GM06990 (cell line): ENCODE measurements at places on chromosomes 7 and 10.

DNA sequence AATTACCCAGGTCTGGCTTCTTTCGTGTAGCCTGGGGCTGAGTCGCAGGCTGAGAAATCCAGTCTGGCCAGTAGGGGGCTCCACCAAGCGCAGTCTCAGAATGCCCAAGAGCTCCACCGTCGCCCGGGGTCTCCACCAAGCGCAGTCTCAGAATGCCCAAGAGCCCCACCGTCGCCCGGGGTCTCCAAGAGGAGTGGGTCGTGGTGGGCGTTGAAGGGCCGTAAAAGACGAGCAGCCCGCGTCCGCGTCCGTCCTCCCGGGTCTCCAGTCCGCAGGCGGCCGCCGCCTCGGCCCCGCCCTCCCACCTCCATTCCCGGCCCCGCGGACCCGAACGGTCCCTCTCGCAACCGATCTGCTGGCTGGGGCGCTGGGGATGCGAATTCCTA, 892 bp upstream of the ZYX start:
- peak; percentile 83 for DNase-seq

GRCh38 chr7:117495308-117495707, 15.5 kb downstream of the CFTR start:
- no peak for DNase-seq

- no peak for DNase-seq
These were observed 170.2 kb upstream of the BET1 start for GRCh38 chr7:94174375-94174774.

- DNase-seq, result no peak
These were observed 19.0 kb upstream of the CFAP46 start for GRCh38 chr10:132961420-132961786.

- DNase-seq, result no peak
These were observed 46.7 kb upstream of the ANTXRL start for GRCh38 chr10:46239993-46240683.

DNA sequence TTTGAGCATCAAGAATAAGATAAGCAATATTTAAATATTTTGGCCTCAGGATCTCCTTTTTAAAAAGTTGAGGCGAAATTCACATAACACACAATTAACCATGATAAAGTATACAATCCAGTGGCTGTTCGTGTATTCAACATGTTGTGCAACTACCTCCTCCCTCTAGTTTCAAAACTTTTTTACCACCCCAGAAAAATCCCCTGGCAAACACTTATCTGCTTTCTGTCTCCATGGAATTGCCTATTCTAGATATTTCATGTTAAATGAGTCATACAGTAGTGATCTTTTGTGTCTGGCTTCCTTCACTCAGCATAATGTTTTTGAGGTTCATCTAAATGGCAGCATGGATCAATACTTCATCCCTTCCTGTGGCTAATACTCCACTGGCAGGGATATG, 31.8 kb upstream of the IL15RA start:
- no peak for DNase-seq

DNA sequence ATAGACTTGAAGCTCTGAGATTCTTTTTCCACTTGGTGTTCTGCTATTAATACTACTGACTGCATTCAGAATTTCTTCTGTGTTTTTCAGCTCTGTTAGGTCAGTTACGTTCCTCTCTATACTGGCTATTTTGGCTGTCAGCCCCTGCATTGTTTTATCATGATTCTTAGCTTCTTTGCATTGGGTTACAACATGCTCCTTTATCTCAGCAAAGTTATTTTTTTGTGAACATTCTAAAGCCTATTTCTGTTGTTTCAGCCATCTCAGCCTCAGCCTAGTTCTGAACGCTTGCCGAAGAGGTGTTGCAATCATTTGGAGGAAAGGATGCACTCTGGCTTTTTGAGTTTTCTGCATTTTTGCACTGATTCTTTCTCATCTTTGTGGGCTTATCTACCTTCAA, 201.5 kb upstream of the GNAI1 start:
- DNase-seq, result no peak

DNA sequence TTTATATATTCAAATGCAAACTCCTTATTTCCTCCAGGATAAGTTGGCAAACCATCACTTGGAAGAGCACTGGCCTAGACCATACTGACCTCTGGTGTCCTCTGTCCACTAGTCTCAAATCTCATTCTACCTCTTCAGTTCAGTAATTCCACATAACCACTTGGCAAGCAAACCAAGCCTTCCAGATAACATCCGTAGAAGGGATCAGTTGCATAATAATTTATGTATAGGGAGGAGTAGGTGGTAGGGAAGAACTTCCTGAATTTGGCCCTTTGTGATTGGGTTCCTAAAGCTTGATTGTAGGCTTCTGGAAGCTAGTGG, 55.0 kb downstream of the WAC start:
- DNase-seq, result no peak

GRCh38 chr10:1331560-1331959, 275.4 kb downstream of the WDR37 start:
- DNase-seq, result no peak

GRCh38 chr7:20650782-20651181, 35.3 kb downstream of the ABCB5 start:
- no peak for DNase-seq

GRCh38 chr7:20214921-20215669, 2.1 kb downstream of the MACC1 start:
- DNase-seq, result no peak

DNA sequence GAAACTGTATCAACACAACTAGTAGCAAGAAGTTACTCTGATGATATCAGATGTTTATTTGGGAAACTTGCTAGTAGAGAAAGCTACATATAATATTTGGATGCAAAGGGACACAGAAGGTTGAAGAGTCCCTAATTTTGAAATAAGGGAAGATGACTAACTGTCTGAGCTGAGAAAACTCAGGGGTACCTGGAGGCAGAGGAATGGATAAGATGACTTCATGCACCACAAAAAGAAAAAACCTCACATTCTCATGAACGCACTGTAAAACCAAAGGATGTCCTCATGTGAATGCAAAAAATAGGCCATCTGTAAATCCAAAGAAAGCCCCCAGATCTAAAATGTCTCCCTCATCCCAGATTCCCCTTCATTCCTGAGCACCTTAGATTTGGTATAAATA, 29.3 kb downstream of the PRSS2 start:
- no peak for DNase-seq

DNA sequence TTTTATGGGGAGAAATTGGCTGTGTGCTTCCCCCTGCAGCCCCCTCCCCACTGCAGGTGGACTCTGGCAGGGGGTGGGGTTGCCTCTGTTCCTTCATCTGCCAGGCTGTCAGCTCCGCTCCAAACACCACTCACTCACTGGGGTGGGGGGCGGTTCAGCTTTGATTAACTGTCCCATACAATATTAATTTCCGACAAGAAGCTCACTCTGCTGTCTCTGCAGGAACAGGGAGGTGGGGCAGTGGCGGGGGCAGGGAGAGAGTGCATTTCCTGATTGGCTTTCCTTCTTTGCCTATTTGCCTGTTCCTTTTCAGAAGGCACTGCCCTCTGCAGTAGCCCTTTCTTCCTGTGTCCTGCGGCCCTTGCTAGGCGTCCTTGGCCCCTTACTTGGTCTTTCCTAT, 500.8 kb downstream of the PLXNA4 start:
- DNase-seq, result no peak

- DNase-seq, result no peak
These were observed 14.0 kb upstream of the RAMP3 start for GRCh38 chr7:45143616-45144015.

DNA sequence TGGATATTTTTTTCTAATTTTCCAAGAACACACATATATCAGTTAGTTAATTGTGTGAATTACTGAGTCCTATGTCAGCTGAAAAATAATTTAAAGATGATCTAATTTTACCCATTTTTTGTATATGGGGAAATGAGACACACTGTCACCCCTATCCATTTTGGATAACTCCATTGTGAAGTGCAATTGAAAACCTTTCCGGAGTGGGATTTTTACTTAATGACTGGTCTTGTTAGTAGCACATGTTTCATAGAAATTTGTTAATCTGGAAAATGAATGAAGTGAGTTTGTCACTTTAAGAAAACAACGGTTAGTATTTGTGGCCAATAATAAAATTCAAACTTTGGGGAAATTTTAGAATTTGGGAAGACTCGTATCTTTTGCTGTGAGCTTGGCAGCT, 2.0 kb downstream of the GARS1 start:
- DNase-seq, result no peak

DNA sequence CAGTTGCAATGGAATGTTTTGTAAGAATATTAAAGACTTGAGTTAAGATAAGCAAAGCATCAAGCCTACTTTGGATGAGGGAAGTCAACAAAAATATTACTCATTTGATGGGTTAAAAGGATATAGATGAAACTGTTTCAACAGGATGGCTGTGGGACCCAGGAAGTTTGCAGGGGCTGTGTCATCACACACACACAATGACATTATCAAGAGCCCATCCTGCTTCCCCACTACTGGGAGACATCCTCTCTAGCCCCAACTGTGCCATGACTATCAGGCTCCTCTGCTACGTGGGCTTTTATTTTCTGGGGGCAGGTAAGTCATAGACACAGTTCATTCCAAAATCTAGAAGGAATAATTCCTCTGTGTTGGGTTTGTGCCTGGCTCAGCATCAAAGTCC, 78.8 kb upstream of the PRSS1 start:
- DNase-seq, result no peak

DNA sequence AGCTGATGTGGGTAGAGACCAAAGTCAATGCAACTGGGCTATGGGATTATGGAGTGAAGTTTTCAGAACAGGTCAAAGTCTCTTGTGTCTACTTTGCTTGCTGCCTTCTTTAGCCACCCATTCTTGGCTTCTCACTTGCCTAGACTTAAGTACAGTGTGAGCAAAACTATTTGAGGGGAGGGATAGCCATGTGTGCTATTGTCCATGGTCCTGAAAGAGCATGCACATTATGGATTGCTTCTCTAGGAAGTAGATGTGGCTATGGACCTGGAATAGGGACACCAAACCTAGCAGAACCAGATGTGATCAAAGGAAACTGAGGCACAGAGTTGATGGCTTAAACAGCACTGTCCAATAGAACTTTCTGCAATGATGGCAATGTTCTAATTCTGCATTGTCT, 81.9 kb upstream of the ZNF800 start:
- DNase-seq, result no peak

GRCh38 chr10:83915801-83916200, 223.5 kb upstream of the GHITM start:
- no peak for DNase-seq

DNA sequence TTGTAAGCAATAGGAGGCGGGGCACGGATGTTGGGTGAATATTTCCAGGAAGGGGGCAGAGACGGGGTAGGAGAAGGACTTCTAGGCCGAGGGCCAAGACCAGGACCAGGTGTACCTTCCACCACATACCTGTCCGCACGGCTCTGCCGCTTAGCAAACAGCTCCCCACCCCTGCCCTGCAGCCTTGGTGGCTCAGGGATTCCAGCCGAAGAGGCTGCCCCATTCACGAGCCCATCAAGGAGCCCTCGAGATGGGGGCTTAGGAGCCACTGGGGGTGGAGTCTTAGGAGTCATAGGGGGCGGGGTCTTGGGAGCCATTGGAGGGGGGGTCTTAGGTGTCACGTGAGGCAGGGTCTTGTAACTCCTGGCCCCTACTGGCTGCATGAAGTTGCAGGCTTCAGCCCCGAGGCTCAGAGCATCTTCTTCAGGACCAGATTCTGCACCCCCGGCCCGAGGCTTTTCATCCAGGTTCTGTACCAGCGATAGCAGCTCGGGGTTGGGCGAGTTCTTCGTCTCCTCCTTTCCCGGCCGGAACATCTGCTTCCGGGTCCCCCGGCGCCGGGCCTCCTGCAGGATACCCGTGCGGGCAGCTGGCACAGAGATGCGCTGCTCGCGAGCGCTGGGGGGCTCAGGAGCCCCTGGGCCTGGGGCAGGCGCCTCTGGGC, 6.1 kb upstream of the MYOZ1 start:
- no peak for DNase-seq

DNA sequence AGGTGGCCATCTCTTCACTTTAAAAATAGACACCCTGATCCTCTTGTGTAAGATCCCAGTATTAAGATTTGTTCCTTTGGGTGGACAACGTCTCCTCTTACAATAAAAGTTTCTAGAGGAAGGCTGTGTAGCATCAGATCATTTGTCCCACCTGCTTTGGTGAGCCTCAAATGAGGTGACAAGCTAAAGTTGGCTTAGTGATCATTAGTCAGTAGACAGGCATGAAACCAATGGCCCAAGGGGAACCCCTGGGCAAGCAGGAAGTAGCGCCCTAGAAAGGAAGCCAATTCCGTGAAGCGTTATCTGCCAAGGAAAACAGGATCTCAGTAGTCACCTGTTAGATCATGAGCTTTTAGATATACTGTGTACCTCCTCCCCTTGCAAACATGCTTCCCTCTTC, 66.8 kb downstream of the PCGF5 start:
- DNase-seq, result no peak
